Left ventricle myocardium superior (tissue), 1 donor: ENCODE measurements at places on chromosomes 3 and 15. TPM values are rescaled to one million over a fixed set of nuclear protein-coding genes. Genes with fewer than 3 reads are reported as not detected.

COL6A5 gene
- total RNA-seq = not detected

NR2E3 gene
- not detected for total RNA-seq

SLC2A2 gene
- not detected for total RNA-seq

DPPA4 gene
- not detected for total RNA-seq

PLXND1 gene
- total RNA-seq = 56.6 TPM

CHRM5 gene
- not detected for total RNA-seq

MCF2L2 gene
- total RNA-seq = 0.25 TPM

RBP2 gene
- total RNA-seq = not detected

CCR8 gene
- total RNA-seq = not detected

SCG5 gene
- total RNA-seq = not detected

MESP2 gene
- 0.20 TPM for total RNA-seq

IL20RB gene
- total RNA-seq = 0.12 TPM

TWF2 gene
- 103 TPM for total RNA-seq

KLF15 gene
- total RNA-seq = 28.5 TPM

CFAP92 gene
- total RNA-seq = 0.27 TPM

GRIP2 gene
- 37.0 TPM for total RNA-seq

BHLHE40 gene
- total RNA-seq = 26.8 TPM

CPEB1 gene
- total RNA-seq = 0.72 TPM

NR1I2 gene
- total RNA-seq = 0.12 TPM

SLC9A9 gene
- 5.6 TPM for total RNA-seq

ARGFX gene
- not detected for total RNA-seq

CCNB2 gene
- 0.42 TPM for total RNA-seq

TRH gene
- total RNA-seq = not detected

EPHA3 gene
- 1.9 TPM for total RNA-seq

FETUB gene
- not detected for total RNA-seq

RBMS3 gene
- 20.7 TPM for total RNA-seq

ARPIN gene
- 11.3 TPM for total RNA-seq

SH2D7 gene
- not detected for total RNA-seq

CLDN16 gene
- total RNA-seq = not detected

ARL14 gene
- total RNA-seq = not detected

SCN11A gene
- total RNA-seq = not detected

ZNF860 gene
- 0.17 TPM for total RNA-seq

AMOTL2 gene
- total RNA-seq = 53.9 TPM

FANCD2OS gene
- not detected for total RNA-seq

LNP1 gene
- total RNA-seq = 2.8 TPM

GSK3B gene
- total RNA-seq = 45.7 TPM

CMTM6 gene
- 10.9 TPM for total RNA-seq

GOLGA6L7 gene
- not detected for total RNA-seq

XIRP1 gene
- total RNA-seq = 263 TPM

IGDCC3 gene
- total RNA-seq = 0.10 TPM

ADGRG7 gene
- not detected for total RNA-seq

CCR2 gene
- 1.3 TPM for total RNA-seq
